Mesenteric fat pad (tissue), 1 donor: ENCODE measurements at places on chromosomes 3 and 15. TPM values are rescaled to one million over a fixed set of nuclear protein-coding genes. Genes with fewer than 3 reads are reported as not detected.

DNA sequence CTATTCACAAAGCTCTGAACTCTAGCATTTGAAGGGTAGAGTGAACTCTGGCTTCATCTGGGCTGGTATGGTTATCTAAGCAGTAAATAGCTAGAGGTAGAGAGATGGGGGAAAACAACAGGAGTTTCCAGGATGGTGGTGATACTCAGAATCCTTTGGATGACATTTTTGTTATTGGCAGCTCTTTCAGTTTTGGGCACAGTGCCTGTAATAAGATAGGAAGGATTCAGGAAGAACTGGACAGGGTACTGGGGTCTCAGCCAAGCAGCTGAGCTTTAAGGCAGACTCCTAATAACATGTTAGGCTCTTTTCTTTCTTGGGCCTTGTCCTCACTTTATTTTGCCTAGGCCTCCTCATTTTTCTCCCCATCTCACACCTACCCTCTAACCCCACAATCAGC is 338.5 kb downstream of the CADM2 start:
- no peak for DNase-seq

DNA sequence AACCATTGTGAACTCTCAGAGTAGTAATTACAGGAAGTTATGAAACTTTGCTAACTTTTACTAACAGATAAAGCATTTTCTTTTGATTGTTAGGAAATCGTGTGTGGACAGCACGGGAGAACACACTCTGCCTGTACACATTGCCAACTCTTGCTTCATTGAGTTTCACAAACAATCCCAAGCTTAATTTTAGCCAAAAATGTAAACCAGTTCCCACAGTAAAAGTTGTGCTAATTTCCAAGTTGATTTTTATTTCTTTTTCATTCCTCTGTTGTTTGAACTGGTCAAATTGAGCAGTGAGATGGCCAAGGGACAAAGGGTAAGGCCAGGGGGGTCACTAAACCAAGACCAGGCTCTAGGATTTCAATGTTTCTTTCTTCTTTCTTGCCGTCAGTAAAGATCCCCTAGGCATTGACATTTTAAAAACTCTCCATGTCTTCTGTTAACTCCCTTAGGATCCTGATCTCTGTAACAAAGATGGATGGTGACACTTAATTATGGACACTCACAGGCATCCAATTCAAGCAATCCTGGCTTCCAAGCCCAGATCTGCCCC is 414.9 kb downstream of the RBMS3 start:
- no peak for DNase-seq

DNA sequence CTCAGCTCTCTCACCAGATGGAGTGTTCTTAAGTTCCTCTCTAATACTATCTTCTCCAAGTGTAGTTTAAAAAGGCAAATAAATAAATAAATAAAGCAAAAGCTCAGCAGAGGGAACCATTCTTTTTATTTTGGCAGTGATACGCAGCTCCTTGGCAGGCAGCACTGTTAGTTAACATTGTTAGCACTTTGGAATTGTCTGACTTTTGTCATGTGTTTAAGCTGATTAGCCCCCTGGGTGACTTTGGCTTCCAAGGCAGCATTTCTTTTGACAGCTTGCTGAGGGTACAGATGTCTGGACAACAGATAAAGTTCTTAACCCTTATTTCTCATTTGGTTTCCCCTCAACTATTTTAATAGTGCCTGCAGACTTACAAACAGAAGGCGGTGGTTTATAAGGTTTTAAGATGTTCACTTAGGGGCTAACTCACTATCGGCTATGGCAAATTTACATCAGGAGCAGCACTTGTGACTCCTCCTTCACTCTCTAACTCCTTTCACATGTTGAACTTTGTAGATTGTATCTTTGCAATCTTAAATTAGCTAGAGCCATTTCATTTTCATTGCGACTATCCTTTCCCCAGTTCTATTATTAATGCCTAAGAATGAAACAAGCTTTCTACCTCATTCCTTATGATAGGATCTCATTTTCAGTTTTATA is 213.4 kb downstream of the ZBBX start:
- no peak for DNase-seq

DNA sequence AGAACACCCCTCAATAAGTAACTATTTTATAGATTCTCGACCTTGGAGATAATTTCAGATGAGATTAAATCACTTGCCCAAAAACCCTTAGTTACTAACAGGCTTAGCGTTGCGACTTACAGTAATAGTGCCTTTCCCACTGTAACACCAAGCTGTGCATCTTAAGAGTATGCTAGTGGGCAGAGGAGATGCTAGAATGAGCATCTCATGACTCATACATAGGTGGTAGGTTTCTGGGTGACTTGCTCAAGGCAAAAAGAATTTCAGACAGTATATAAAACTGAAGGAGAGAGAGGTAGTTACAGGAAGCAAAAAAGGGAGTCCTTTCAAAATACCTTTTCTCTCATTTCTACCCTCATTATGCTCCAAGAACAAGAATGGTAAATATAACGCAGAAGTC is 3.9 kb downstream of the KATNBL1 start:
- DNase-seq = no peak

GRCh38 chr3:67437090-67437489 is 217.3 kb downstream of the SUCLG2 start:
- DNase-seq = no peak

The CTXND1 gene
- total RNA-seq = not detected

The SELENOS gene
- 87.2 TPM for total RNA-seq

GRCh38 chr3:115720983-115721382 is 97.7 kb downstream of the GAP43 start:
- no peak for DNase-seq

The FNDC3B gene
- total RNA-seq = 258 TPM

The RTP3 gene
- total RNA-seq = not detected
